ENCODE measurements at places on chromosomes 2 and 18.

- DNase-seq = no peak
These were observed 52.6 kb downstream of the PPP4R1 start for GRCh38 chr18:9561759-9562158.

GRCh38 chr18:21369146-21369545, 127.1 kb downstream of the GREB1L start:
- DNase-seq = no peak

DNA sequence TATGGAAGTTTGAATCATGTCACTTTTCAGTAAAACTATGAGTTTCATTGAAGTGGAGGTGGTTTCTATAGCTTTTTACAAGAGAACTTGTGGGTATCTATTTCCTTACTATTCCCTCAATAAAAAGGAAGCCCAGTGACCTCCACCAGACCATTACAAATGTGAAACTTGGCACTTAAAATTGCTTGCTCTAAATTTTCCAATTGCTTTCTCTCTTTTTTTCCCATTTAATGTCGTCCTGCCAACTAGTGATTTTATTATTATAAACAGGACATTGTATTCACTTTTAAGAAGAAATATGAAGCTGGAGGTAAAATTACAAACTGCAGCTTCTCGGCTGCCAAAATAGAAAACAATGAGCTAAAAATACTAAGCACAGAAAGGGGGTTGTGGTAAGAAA, 208.2 kb upstream of the ALPP start:
- DNase-seq = no peak

DNA sequence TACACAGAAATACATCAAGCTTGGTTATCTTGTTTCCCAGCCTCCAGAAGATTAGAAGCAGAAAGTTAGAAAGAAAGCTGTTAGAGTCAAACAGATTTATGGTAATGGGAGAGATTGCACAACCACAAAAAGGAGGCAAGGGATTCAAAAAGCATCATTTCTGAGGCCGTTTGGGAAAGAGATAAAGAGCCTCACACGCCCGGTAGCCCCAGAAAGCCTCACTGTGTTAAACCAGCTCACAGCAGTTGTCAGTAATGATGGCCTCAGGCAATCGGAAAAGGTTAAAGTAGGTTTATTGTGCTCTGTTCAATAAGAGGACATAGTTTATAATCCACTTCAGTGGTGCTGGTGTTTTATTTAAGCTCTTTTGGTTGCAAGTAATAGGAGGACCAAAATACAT, 111.3 kb downstream of the DCC start:
- no peak for DNase-seq

DNA sequence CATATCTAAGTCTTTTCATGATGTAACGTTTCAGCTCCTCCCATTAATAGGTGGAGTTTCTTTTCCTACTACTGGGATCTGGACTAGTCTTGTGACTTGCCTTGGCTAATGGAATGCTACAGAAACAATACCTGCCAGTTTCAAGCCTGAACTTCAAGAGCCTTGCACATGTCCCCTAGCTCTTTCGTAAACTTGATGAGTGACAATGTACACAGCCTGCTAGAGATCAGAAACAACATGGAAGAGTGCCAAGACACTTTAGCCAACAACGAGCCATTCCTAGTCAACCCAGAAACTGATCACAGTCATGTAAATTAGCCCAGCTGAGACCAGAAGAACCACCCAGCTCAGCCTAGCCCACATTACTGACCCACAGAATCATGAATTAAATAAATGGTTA, 24.8 kb upstream of the STK39 start:
- no peak for DNase-seq

DNA sequence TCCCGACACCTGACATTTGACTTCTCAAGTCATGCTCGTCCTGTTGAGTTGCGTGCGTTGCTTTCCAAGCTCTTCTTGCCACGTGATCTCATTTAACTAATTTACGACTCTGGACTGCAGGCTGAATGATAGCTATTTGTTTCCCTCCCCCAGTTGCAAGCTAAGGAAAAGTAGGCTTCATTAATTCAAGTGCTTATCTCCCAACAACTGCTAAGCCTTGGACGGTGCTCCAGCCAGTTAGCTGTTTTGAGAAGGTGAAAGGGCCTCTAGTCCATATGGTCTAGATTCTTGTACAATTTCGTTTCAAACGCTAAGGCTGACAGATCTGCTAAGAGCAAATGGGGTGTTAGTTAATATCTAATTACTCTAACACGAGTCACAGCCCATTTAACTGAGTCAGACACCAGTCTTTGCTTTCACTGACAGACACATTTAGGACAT, 21.1 kb downstream of the GPR45 start:
- DNase-seq = no peak

DNA sequence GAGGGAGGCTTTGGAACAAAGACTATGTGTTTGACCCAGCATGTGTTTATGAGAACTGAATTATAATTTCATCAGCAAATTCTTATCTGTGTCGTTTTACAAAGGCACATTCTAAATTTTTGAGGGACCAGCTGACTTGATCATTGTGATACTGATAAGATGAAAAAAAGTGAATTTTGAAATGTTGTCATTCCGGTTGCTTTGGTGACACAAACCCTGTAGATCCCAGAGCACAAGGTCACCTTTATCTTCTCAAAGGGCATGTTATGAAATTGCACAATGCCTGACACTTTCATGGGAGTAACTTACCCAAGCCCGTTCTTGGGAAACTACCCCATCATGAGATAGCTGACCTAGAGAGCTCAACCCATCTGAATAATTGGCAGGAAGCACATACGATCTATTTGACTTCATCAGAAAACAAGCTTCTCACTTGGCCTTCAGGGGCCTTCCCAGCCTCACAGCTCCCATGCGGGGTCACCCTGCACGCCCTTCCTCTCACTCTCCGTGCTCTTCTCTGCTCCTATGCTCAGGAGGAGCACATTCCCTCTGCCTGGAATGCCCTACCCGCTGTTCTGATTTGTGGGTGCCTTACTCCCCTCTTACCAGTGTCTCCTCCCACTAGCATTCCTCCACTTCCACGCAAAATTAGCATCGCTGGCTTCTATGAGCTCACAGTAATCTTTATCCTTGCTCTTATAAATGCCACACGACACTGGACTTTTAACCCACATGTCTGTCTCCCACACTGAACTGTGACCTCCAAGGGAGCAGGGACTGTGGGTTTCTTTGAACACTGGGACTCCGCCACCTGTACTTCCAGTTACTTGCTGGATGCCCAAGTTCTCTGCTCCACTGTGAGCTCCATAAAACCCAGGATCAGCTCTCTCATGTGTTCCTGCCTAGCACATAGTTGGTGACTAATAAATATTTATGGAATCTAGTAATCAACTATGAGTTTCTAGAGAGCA, 555.8 kb upstream of the ID2 start:
- DNase-seq = no peak

- DNase-seq = no peak
These were observed 186.4 kb upstream of the FAM98A start for GRCh38 chr2:33785201-33786106.

DNA sequence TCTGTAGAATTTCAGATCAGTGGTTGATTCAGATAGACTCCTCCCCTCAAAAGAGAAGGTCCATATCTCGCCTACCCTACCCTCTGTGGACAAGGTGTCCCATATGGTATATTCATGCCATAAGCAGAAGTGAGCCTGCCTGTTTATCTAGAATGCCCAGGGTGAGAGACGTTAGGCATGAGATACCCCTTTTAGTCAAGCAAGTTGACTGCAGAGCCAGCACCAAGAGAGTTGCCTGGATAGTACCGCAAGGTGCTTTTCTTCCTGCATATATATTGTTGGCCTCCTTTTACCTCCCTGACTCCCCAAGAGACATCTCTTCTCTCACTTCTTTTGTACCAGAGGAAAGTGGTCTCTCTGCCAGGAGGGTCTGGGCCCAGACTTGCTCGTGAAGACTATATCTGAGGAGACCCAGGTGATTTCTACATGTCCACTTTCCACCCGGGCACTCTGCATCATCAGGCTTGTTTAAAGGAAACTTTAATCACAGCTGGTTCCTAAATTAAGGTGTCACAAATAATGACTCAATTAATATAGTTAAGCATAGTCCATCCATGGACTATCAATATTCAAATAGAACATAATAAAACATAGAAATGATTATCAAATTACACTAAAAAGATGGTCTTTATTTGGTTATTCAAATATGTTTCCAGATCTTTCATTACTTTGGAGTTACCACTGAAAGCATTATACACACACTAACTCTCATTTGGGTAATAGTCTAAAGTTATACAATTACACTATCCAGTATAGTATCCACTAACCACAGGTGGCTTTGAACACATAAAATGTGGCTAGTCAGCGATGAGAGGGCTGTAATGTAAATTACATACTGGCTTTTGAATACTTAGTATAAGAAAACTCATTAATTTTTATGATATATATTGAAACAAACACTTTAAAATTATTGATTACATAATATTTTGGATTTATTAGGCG, 4.1 kb downstream of the ITGA4 start:
- no peak for DNase-seq

DNA sequence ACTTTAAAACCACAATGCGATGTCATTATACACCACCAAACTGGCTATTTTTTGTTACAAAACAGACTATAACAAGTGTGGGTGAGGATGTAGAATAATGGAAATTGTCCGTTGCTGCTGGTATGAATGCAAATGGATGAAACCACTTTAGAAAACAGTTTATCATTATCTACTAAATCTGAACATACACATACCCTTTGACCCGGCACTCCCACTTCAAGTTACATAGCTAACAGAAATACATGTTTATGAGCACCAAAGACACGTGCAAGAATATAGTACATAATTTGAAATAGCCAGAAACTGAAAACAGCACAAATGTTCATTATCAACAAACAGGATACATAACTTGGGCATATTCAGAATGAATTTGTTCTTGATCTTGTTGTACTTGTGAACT, 206.4 kb upstream of the CHAC2 start:
- DNase-seq = no peak

- DNase-seq = no peak
These were observed 88.3 kb downstream of the LRRC30 start for GRCh38 chr18:7319161-7319560.

GRCh38 chr2:105403783-105404698, 5.2 kb upstream of the FHL2 start:
- no peak for DNase-seq

GRCh38 chr2:10157293-10157692, 34.8 kb downstream of the RRM2 start:
- no peak for DNase-seq

- DNase-seq = no peak
These were observed 13.7 kb downstream of the CALCRL start for GRCh38 chr2:187434342-187434785.

GRCh38 chr2:205682971-205683501, 735 bp downstream of the NRP2 start:
- no peak for DNase-seq

GRCh38 chr18:64202210-64202836, 53.4 kb upstream of the LINC00305 start:
- no peak for DNase-seq

- DNase-seq = peak; percentile 23
These were observed 17.0 kb upstream of the CIDEA start for GRCh38 chr18:12236934-12237832.

DNA sequence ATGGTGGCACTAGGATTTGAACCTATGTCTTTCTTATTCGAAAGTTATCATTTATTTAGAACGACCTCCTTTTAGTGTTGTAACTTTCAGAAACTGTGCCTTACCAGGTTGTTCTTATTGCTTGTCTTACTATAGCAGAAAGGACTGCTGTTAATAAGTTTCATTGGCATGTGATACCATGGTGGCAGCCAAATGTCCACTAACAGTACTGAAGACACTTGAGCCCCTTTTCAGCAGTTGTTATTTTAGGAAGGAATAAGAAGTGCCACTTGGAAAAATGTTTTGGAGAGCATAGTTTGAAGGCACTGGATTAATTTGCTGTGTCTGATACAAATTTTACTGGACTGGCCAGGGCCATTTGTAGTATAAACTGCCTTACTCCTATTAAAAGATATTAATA, 37.7 kb downstream of the CEP192 start:
- no peak for DNase-seq

DNA sequence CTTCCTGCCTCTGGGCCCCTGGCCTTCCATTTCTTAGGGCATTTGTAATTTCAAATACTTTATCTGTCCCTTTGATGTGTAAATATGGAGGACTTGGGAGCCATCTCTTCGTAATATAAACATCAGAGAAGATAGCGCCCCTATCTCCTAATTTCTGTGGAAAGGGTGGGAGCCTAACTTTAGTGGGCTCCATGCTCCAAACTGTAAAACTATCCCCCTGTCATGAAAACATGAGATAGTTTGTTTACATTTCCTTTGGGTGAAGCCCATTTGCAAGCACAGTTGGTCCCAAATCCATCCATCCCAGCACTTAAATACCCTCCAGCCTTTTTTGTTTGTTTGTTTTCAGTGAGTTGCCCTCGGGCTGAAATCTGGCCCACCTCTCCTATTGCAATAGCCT, 782.6 kb upstream of the FSHR start:
- no peak for DNase-seq

Measured in T follicular helper cell (primary cell).